ENCODE measurements at places on chromosomes 7 and 10.

DNA sequence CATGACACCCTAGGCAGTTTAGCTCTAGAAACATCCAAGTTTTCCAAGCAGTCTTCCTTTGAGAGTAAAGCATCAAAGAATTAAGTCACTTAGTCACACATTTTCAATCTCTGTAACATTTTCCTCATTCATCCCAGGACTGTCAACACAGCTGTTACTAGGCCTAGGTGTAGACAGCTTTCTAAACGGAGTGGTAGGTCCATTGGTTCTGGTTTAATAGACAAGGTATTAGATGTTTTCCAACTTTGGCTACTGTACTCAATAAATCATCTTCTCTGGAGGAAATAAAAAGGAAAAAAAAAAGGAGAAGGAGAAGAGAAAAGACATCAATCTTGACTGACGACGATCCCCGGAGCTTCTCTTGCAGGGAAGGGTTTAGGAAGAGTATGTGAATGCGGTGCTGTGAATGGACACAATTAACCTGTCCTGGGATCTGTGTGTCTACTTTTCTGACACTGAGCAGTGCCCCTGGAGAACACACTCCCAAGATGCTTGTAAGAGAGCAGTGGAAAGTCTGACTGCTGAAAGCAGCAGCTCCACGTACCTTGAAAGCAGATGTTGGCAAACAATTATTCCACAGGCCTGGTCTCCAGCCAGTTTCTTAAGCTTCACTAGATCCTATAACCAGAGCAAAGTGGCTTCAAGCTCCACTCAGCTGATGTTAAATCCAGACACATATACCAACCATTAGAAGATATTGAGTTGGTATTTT is 59.1 kb downstream of the CXCL12 start:
- no peak for DNase-seq

DNA sequence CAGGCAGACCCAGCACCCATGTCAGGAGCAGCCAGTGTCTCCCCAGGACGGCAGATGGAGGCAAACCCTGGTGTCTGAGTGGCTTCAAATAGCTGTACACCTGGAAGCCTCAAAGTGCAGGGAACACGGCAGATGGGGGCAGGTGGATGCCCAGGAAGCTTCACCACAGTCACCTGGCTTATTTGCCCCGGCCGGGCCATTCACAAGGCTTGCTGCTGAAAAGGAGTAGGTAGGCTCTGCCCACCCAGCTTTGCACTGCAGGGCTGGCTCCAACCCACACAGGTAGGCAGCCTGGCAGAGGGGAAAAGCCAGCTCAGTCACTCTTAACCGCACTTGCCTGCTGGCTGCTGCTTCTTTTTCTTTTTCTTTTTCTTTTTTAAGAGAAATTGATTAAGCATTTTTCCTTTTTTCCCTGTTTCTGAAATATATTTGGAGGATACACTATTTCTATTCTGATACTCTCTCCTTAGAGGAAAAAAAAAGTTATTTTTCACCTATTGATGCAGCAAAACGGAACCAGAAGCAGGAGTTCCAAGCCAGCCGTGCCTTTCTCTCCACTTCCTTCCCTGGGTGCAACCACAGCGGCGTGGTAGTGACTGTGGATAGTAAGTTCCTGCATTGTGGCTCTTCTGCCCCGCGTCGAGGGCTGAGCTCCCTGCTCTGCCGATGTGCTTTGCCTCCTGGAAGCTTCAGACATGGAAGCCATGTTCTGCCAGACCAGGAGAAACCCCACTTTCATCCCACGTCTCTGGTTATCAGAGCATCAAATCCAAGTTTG is 118.3 kb downstream of the KLF6 start:
- DNase-seq: no peak

- no peak for DNase-seq
Observed at GRCh38 chr10:26334932-26335573, 103.1 kb upstream of the APBB1IP start.

DNA sequence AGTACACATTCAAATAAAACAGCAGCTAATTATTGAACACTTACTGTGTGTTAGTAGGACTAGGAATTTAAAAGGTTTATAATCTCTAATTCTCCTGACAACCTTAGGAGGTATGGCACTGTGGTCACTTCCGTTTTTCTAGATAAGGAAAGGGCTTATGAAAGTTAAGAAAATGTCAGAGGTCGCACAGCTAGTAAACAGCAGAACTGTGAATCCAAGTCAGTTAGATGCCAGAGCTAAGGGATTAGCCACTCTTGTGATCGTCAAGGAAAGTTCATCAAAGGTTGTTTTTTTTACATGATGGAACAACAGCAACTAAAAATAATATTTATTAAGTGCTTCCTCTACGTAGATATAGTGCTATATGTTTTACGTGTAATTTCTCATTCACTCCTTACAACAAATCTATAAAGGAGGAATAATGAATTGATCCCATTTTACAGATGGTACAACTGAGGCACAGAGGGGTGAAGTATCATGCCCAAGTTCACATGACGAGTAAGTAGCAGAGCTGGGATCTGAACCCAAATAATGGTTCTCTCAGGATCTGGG is 84.9 kb downstream of the NAMPT start:
- DNase-seq: no peak

GRCh38 chr7:111012799-111013675 is 77.9 kb upstream of the LRRN3 start:
- DNase-seq: no peak

DNA sequence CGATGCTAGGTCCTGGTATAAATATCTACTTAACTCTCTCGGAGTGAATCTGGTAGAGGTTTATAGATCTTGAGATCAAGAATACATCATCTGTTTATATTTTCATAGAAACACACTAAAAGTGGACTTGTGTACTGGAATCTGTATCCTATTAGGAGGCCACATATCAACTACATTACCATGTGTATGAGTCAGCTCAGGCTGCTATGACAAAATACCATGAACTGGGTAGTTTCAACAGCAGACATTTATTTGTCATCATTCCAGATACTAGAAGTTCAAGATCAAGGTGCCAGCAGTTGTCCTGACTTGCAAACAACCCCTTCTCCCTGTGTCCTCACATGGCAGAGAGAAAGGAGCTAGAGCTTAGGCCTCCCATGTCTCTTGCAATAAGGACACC is 113.9 kb upstream of the PFKP start:
- DNase-seq: no peak

DNA sequence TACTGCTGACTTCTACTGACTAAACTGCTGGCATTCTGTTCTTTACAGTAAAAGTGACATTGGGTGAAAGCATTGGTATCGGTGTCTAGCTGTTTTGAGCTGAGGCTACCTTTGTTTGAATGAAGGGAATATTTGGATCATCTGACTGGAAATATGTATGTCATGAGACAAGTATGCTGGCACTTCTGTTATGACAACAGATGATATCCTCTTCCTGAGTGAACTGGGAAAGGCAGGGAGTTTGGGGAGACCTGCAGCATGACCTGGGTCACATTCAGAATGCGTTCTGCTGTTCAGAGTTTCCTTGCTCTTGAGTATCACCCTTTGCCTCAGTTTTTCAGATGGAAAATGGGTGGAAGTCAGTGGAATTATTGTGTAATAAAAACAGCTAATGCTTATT is 81.8 kb downstream of the PLCE1 start:
- no peak for DNase-seq

DNA sequence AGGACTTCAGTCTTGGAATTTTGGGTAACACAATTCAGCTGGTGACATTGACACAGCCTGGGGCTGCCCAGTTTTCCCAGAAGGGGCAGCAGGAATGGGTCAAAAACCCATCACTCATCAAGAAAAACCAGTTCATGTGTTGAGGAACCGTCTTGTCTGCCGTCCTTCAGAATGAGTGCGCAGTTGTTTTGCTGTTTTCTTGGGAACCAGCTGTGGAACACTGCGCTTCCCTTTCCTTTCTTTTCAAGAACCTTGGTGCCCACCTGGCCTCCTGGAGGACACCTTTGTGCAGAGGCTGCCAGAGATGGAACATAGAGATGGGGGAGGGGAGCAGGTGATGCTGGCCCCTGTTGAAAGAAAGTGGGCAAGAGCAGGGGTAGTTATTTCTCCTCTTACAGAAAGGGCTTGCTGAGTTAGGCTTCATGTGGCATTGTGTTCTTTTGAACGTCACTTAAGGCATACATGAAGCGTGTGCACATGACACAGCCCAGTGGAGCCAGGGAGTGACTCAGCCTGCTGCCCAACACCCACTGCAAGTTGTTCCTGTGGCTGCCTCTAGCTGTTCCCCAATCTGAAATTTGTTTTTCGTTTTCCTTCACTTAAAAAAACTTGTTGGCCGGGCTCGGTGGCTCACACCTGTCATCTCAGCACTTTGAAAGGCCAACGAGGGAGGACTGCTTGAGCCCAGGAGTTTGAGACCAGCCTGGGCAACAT is 87.4 kb upstream of the TNS3 start:
- DNase-seq: no peak

DNA sequence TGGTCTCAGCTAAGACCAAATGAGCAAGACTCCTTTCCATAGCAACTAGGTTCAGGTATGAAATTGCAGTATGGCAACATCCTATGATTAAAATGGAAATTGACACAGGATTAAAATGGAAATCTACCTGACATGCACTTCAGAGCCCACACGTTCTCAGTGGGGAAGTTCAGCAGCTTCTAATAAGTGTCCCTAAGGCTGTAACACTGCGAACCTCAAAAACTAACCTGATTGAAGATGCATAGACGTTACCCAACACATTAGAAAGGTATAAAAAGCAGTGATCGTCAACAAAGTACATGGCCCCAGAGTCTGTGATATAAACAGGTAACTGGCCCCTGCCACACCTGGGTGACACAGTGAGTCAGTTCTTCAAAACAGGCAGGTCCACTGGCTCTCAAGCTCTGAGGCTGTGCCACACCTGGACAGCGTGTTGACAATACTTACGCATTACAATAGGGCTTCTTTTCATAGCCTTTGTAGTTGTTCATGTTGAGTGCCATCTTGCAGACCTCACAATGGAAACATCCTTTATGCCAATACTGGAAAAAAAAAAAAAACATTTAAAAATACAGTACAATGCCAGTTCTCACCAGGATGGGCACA is 274.9 kb upstream of the NEBL start:
- DNase-seq: no peak

DNA sequence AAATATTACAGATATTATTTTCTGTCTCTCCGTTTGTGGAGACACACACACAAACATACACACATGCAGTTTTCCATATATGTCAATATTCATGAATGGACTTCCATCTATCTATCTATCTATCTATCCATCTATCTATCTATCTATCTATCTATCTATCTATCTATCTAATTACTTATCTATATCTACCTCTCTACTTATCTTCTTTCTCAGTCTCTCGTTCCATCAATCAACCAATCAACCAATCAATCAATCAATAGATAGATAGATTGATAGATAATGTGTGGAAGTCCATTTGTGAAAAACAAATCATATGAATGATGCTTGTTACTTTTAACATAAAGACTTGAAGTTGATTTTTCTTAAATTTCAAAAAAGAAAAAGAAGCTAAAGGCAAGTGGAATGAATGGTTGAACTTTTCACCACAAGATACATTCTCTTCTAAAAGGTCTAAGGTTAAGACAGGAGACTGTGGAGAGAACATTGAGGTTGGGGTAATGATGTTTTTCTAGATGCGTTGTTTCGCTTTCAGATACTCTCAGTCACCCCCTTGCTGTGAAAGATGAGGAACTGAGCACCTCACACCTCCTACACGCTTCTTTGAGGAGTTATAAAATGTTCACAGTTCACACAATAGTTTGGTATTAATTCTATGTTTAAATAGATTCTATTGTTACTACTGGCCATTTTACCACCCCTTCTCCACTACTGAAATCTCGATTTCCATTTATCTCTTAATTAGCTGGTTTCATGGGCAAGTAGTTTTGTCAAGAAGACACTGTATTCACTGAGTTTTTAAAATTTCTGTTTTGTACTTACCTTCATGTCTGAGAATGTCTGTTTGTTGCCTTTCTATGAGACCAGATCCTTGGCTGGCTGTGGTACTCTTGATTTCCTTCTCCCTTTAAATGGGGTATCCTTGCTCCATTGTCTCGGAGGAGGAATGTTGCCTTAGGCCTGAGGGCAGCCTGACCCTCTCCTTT is 114.1 kb downstream of the EMX2 start:
- no peak for DNase-seq

DNA sequence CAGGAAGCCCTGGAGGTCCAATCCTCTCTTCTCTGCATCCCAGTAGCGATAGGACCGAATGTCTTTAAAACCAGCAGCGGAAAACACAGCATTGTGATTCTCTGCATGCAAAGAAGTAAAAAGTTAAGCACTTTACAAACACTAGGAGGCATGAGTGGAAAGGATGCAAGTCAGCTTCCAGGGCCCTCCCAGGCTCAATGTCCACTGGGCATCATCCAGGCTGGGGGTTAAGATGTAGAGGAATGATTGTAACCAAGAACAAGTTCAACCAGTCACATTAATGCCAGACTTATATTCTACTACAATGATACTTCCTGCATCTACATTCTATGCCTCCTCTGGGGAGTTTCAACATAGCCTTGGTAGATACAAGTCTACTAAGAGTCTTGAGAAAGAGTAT is 24.3 kb downstream of the GOT1 start:
- no peak for DNase-seq

DNA sequence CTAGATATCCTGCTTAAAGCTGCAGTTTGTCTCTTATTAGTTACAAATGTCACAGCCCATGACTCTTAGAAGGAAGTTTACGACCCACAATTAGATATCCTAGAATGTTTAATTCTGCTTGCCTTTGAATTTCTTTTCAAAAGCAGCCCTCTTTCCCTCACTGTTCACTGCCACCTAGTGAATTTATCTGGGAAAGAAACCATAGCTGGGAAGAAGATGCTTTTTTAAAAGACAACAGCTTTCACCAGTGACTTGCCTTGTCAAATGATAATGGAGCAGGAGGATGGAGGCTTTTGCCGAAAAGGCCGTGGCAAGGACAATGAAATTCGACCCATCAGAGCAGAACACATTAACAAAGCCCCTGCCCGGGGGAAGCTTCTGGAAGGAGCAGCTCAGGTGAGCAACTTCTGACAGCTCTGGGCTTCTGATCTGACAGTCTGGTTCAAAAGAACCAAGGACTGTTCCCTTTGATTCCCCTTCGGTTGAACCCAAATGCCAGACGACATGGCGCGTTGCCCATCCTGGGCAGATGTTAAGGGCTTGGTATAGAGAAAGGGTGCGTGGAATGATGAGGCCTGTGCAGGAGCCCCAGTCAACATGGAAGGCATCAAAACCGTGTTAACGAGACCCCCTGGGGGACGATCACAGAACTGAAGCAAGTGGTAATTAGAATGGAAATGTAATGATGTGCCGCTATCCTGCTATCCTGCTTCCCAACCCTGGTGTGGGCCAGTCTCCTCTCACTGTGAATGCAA is 236.8 kb downstream of the FRMD4A start:
- DNase-seq: no peak

DNA sequence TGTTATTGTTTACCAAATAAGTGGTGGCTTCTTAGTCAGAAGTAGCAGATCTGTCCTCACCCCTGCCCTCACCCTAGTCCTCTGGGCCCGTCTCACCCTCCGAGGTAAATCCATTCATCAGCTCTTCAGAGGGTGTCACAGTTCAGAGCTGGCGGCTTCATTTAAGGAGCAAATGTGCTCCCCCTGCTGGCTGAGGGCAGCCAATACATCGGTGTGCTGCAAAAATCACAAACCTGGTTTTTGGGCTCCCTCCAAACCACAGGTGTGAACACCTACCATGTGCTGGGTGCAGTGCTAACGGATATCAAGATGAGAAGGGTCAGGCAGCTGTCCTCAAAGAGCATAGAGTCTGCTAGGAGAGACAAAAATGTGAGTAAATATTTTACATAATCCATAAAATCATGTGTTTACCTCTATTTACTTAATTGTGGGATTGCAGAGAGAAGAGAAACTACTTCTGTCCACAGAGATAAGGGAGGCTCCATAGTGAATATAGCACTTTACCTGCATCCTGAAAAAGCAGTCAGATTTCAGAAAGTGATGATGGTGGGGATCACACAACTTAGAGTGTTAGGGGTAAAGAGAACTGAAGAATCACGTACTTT is 15.5 kb upstream of the CRTAC1 start:
- DNase-seq: no peak
